ENCODE measurements at places on chromosomes 11 and 22.

- no peak for DNase-seq
These were observed 19.1 kb downstream of the MUC6 start for GRCh38 chr11:1017269-1018005.

- no peak for DNase-seq
These were observed 163.9 kb upstream of the ZC3H12C start for GRCh38 chr11:109929308-109929707.

DNA sequence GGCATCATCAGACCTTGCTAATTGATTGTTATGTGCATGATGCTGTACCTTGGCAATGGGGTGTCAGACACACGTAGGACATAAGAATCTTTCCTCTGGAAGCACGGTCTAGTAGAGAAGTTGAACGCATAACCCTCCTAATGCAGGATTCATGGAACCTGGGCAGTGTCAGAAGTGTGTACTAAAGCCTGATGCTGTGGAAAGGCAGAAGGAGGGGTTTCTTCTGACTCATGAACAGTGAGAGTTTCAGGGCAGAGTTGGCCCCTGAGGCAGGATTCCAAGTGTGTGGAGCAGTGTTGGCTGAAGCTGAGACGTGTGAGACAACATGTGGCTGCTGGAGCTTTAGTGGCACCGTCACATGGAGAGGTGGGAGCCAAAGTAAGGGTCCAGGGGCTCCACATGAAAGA, 3.5 kb downstream of the PANX1 start:
- no peak for DNase-seq

- DNase-seq, result no peak
These were observed 24.0 kb upstream of the SMTN start for GRCh38 chr22:31056986-31057599.

GRCh38 chr11:69135420-69136363, 20.0 kb upstream of the SMIM38 start:
- no peak for DNase-seq

DNA sequence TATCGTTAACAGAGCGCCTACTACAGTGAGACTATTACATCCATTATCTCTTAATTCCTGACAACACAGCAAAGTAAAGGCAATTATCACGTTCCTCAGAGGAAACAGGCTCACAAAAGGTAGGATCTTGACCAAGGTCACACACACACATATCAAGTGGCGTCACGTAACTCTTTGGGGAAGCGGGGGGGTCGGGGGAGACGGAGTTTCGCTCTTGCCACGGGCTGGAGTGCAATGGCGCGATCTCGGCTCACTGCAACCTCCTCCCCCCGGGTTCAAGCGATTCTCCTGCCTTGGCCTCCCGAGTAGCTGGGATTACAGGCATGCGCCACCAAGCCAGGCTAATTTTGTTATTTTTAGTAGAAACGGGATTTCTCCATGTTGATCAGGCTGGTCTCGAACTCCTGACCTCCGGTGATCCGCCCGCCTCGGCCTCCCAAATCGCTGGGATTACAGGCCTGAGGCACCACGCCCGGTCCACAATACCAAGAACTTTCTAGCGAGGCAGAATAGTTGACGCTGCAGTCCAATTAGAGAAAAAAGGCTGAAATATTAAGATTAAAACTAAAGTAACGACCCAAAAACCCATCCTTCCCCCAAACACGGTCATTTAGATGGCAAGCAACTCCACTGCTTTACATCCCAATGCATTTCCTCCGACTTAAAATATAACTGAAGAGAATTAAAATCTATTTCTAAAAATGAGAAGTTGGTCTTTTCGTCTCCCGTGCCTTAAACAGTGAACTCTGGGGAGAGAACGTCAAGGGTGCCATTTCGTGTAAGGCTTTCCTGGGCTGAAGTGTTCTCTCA, 1.2 kb downstream of the DDX17 start:
- peak; percentile 71 for DNase-seq

GRCh38 chr11:293271-293851, 4.4 kb downstream of the PGGHG start:
- no peak for DNase-seq

DNA sequence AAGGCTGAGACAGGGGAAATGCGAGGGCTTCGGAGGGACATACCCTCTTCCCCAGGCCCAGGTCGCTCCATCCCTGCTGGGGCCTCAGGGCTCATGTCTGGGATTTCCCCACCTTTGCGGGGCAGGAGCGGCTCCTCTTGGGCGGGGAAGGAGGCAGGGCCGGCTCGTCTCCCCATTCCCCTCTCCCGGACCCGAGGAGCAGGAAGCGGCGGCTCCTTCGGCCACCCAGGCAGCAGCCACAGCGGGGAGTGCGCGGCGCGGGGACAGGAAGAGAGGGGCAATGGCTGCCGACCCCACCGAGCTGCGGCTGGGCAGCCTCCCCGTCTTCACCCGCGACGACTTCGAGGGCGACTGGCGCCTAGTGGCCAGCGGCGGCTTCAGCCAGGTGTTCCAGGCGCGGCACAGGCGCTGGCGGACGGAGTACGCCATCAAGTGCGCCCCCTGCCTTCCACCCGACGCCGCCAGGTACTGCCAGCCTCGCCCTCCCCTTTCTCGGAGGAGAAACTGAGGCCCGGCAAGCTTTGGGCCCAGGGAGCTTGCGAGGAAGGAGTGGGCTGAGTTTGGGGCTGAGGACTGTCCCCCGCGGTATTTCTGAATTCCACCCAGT, at the start of gene ANKK1:
Gene ANKK1 (plus strand): TSS at position 175 of the 607 bp plus-strand sequence. CDS start 106 bp downstream, at position 281.
- DNase-seq, result no peak

DNA sequence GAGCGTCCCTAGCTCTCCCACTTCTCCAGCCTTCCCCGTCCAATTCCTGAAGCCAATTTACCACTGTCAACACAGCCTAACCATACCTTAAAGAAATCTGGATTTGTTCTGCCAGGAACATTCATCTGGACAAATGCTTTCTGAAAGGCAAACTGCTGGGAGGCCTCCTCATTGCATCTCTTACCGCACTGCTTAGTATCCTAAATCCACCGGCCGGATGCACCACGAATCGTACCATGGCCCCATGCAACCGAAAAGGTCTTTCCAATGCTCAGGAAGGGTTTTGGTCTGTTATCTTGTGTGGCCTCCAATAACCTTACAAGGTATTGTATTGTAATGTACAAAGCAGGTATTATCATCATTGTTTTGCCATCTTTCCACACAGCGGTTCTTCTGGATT, 57.6 kb downstream of the MYH9 start:
- DNase-seq, result no peak

DNA sequence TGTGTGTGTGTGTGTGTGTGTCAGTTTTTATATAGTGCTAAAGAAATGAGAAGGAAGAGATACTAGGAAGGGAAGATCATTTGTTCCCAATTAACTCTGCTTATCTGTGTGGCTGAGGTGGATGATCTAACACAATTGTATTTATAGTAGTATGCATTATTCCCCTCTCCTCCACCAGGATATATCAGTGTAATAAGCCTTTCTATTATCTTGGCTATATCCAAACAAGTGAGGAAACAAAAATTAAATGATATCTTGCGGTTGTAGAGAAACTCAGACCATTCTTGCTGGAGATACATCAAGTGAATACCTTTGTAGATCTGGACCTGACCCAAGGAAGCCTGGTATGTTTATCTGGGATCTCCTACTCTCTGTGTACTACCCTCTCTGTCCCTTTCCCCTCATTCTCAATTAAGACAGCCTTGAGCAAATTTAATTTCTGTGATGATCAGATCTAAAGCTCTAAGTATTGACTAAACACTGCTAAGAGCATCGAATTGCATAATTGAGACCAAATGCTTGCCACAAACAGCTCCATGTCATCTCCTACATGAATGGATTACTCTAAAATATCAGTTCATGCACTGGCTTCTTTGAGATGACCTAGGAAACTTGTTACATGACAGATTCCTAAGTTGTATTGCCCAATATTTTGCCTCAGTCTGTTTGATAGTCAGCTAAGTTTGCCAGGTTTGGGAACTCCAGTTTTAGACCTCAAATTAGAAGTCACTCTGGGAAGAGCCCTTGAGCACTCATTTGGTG, 185.3 kb upstream of the CTSC start:
- no peak for DNase-seq

- peak; percentile 31 for DNase-seq
These were observed 889 bp downstream of the PLAAT4 start for GRCh38 chr11:63537293-63538101.

GRCh38 chr11:78905756-78906155, 331.1 kb upstream of the NARS2 start:
- DNase-seq, result no peak

DNA sequence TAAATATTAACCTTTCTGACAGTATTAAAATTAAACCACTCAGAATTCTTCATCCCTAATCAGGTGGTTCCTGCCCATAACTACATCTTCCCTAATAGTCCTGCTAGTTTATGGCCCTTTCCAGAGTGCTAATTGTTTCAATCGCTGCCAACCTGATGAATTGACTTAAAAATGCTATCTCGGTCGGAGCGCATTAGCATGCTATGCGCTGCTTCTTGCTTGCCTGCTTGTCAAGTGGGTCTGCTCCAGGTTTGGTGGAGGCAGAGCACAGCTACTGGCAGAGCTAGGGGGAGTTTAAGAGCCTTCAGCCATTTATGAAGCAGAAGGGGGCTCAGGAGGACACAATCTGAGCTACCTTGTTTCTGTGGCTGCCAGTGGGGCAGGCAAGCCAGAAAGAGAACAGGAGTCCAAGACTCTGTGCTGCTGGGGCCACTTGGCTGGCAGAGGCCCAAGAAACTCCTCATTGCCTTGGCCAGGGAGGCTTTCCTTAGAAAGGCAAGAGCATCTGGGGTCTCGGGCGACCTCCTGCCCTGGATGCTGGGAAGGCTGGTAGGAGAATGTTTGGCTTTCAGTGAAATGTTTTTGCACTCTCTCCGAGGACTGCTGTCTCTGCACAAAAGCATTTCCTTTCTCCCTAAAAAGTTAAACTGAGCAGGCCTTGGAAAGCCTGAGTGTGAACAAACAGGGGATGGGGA, 62.1 kb upstream of the PHOX2A start:
- DNase-seq, result no peak

- no peak for DNase-seq
These were observed 10.2 kb downstream of the RAPSN start for GRCh38 chr11:47438721-47439120.
